Esophagus squamous epithelium (tissue), 5 donors: ENCODE measurements at places on chromosomes 12 and 14.
A peak's percentile ranks its signal among the peaks of the same experiment; 100 is the strongest.

DNA sequence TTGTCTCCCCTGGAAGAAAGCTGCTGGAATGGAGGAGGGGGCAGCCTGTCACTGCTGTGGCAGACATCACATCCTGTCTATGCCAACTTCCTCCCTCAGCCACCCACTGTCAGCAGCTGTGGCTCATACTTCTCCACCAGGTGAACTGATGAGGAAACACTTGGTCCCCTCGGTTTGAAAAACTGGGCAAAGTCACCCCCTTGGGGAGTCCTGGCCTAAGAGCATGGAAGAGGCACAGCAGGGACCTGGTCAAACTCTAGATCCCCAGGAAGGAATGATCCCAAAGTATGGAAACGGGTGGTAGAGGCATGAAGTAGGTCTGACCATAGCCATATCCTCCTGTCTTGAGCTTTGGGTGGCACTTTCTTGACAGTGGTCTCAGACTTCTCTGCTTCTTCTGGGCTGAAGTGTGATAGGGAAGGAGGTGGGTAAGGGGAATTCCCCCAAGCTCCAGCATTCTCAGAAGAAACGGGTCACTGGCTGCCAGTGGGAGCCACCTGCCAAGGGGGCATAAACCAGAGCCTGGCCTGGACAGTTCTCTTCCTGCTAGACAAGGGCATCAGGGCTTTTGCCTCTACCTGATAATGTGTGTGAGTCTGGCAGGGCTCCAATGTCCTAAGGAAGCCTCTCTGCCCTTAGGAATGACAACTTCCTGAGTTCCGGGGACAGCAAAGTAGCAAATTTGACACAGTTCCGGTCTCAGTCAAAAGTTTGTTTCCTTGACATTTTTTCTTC, 36.0 kb downstream of the FMNL3 start:
- H3K27ac ChIP-seq: peak overlapping the region; percentile 93
- H3K36me3 ChIP-seq: no peaks in the 10 kb centered on the region
- peaks cover 43% of the 10 kb centered on the region for H3K4me1 ChIP-seq
- no peak overlapping the region for H3K4me3 ChIP-seq

- H3K36me3 ChIP-seq: no peaks in the 10 kb centered on the region
- H3K4me1 ChIP-seq: no peaks in the 10 kb centered on the region
- no peak overlapping the region for H3K27ac ChIP-seq
- no peak overlapping the region for H3K4me3 ChIP-seq
- no peak for DNase-seq
Observed at GRCh38 chr12:123681605-123682004, 10.7 kb downstream of the TCTN2 start.

DNA sequence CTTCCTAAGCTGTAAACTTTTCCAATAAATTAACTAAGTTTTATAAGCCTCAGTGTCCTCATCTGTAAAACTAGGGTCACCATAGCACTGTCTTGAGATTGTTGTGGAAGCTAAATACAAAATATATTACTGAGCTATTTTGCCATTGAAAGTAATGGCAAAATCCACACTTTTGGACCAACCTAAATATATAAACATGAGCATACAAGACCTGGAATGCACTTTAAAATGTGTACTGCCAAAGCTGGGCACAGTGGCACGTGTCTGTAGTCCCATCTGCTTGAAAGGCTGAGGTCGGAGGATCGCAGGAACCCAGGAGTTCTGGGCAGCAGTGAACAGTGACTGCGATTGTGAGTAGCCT, 29.8 kb upstream of the SINHCAF start:
- no peak overlapping the region for H3K27ac ChIP-seq
- peaks cover 5% of the 10 kb centered on the region for H3K4me1 ChIP-seq
- no peak for DNase-seq

- DNase-seq: no peak
- H3K36me3 ChIP-seq: no peaks in the 10 kb centered on the region
- H3K27ac ChIP-seq: no peak overlapping the region
- H3K4me1 ChIP-seq: peaks cover 6% of the 10 kb centered on the region
- no peak overlapping the region for H3K4me3 ChIP-seq
Observed at GRCh38 chr12:67457136-67457535, 188.0 kb downstream of the CAND1 start.

GRCh38 chr12:64083285-64084210, 138.5 kb downstream of the KICS2 start:
- no peaks in the 10 kb centered on the region for H3K36me3 ChIP-seq
- no peak overlapping the region for H3K4me3 ChIP-seq
- H3K27ac ChIP-seq: peak overlapping the region; percentile 67
- H3K4me1 ChIP-seq: peaks cover 78% of the 10 kb centered on the region
- H3K27me3 ChIP-seq: no peaks in the 10 kb centered on the region

- no peak overlapping the region for H3K27ac ChIP-seq
- H3K4me1 ChIP-seq: no peaks in the 10 kb centered on the region
- no peaks in the 10 kb centered on the region for H3K36me3 ChIP-seq
- H3K27me3 ChIP-seq: no peaks in the 10 kb centered on the region
Observed at GRCh38 chr12:65100140-65100539, 21.0 kb downstream of the WIF1 start.

GRCh38 chr14:22465201-22465840, 123.7 kb downstream of the DAD1 start:
- no peaks in the 10 kb centered on the region for H3K36me3 ChIP-seq
- no peak overlapping the region for H3K27ac ChIP-seq
- H3K4me3 ChIP-seq: no peak overlapping the region
- no peaks in the 10 kb centered on the region for H3K27me3 ChIP-seq
- no peak for DNase-seq
- H3K4me1 ChIP-seq: no peaks in the 10 kb centered on the region

- H3K27me3 ChIP-seq: no peaks in the 10 kb centered on the region
- peaks cover 59% of the 10 kb centered on the region for H3K4me1 ChIP-seq
- H3K4me3 ChIP-seq: no peak overlapping the region
Observed at GRCh38 chr14:77120771-77121743, 20.5 kb downstream of the ZDHHC22 start.

DNA sequence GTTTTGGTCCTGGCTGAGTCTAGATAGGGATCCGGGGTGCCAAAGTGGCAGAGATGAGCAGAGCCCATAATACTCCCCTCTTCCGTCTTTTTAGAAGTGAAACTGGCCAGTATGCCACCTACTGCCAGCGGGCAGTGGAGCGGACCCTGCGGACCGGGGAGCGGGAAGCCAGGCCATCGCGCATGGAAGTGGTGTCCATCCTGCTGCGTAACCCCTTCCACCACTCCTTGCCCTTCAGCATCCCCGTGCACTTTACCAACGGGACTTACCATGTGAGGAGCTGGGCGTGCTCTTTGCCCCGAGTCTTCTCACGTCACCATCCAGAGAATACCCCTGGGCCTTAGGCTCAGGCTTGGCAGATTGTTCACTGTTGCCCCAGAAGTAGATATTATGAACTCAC, 21.0 kb downstream of the PIGH start:
- no peak overlapping the region for H3K27ac ChIP-seq
- H3K4me1 ChIP-seq: no peaks in the 10 kb centered on the region
- no peak overlapping the region for H3K4me3 ChIP-seq
- DNase-seq: no peak

- peaks cover 23% of the 10 kb centered on the region for H3K4me1 ChIP-seq
- peak overlapping the region; percentile 45 for H3K4me3 ChIP-seq
- H3K27ac ChIP-seq: peak overlapping the region; percentile 80
- no peak for DNase-seq
- no peaks in the 10 kb centered on the region for H3K36me3 ChIP-seq
Observed at GRCh38 chr12:54378796-54379397, 5.6 kb downstream of the ZNF385A start.
